ENCODE measurements at places on chromosomes 1 and 21.

GRCh38 chr1:185551008-185551407, 183.2 kb upstream of the HMCN1 start:
- no peak for DNase-seq

GRCh38 chr1:207867136-207868109, 43.5 kb downstream of the CD34 start:
- DNase-seq: no peak

- DNase-seq: no peak
Measured at GRCh38 chr1:156214024-156214748, 1.4 kb downstream of the PMF1 start.

DNA sequence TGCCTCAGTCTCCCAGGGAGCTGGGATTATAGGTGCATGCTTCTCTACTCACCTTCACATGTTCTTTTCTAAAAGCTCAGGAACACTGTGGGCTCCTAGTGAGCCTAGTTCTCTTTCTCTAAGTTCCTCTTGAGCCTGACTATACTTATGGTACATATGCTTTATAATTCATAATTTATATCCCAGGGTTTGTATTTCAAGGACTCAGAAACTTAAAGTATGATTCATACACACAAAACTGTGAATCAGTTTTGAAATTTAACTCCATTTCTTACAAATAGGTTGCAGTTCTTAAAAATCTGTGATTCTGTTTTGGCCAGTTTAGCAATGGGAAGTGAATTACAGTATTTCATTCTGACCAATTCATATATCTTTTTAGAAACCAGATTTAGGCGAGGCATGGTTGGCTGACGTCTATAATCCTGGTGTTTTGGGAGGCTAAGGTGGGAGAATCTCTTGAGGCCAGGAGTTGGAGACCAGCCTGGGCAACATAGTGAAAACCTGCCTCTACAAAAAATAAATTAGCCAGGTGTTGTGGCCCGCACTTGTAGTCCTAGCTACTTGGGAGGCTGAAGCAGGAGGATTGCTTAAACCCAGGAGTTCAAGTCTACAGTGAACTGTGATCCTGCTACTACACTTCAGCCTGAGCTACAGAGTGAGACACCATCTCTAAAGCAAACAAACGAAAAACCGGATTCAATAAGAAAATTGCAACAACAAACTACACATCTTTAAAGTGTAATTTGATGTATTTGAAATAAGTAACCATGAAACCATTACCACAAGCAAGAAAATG, 15.6 kb downstream of the RASAL2 start:
- DNase-seq: no peak

DNA sequence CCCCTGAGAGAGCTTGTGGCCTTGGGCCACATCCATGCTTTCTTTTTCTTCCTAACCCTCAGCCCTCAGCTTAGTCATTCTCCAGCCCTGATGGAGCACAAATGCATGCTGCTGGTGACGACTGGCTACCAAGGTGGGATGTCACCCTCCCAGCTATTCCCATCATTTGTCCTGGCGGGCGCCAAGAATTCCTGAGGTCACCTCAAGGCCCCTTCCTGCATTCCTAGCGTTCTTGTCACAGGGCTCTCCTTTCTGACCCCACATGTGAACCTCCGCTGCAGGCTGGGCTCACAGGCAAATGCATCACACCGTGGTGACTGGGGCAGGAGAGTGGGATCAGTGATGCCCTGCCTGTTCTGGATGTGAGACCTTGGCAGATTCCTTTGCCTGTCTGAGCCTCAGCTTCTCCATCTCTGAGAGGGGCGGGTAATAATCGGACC, 53.4 kb upstream of the IFFO2 start:
- peak; percentile 14 for DNase-seq

- DNase-seq: no peak
Measured at GRCh38 chr1:92940541-92940940, 20.7 kb downstream of the DIPK1A start.

- no peak for DNase-seq
Measured at GRCh38 chr1:12185918-12186678, 19.3 kb downstream of the TNFRSF1B start.

- no peak for DNase-seq
Measured at GRCh38 chr1:156599811-156600210, 1.5 kb downstream of the GPATCH4 start.

DNA sequence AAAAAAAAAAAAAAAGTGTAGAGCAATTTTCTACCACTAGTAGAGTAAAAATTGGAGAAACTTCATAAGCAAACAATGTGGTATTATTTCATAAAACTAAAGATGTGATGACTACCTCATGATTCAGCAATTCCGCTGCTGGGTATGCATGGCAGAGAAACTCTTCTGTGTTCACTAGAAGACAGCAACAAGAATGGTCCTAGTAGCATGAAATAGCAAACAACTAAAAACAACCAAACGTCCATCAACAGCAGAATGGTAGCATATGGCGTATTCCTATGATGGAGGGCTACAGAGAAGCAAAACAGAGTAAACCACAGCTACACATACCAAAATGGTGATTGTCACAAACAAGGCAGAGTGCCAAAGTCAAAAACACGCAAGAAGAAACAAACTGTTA, 18.9 kb downstream of the HTR1D start:
- peak; percentile 84 for DNase-seq

GRCh38 chr1:161179698-161180097, 2.4 kb upstream of the B4GALT3 start:
- no peak for DNase-seq

- peak; percentile 28 for DNase-seq
Measured at GRCh38 chr1:205229399-205229871, 1.7 kb downstream of the TMCC2 start.

- no peak for DNase-seq
Measured at GRCh38 chr1:211648980-211649934, 26.2 kb downstream of the NEK2 start.

- DNase-seq: no peak
Measured at GRCh38 chr1:183883623-183884022, 78.7 kb downstream of the RGL1 start.

DNA sequence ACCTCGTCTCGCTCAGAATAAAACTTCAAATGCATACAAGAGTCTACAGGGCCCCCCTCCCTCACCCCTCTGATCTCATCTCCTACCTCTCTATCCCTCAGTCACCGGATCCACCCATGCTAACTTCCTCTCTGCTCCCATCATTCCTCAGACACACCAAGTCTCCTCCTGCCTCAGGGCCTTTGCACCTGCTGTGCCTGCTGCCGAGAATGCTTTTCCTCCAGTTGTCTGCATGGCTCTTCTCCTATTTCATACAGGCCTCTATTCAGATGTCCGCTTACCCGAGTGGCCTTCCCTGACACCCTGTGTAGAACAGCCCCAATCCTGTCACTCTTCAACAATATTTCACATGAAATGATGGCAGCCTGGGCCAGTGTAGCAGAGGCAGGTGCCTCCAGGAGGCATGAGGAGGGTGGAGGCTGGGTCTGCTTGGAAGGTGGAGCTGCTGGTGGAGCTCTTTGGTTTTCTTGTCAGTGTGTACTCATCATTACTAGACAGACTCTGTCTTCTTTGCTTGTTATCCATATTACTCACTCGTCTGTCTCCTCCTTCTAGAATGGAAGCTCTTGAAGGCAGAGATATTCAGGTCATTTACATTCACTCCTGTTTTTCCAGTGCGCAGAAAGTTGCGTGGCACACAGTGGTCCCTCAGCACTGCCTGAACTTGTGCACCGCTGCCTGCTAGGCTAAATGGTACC, 4.2 kb downstream of the SH2D2A start:
- no peak for DNase-seq

- no peak for DNase-seq
Measured at GRCh38 chr1:245153552-245154428, 995 bp upstream of the KIF26B start.

Data from AG09319 (cell line).